ENCODE measurements at places on chromosomes 16 and 17. TPM values are rescaled to one million over a fixed set of nuclear protein-coding genes. Genes with fewer than 3 reads are reported as not detected.

DNA sequence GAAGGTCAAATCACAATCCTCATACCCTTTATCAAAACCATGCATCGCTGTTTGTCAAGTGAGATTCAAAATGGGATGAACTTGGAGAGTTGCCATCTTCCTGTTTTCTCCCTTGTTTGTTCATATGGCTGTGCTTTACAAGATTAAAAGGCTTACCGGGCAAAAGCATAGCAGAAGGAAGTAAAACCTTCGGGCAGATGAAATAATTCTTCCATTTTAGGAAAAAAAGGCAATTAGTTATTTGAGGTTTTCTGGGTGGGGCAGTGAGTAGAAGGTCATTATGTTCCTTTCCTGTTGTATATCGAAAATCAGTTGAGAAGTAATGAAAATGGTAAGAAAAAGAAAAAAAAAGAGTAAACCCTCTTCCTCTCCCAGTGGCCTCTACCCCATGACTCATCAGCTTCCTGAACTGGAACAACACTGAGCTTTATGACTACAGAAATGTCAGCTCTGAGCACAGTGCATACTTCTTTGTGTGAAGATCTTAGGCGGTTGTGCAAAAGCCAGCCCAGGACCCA is 369.2 kb downstream of the CDH13 start:
- H3K36me3 ChIP-seq, result no peaks in the 10 kb centered on the region
- peak overlapping the region; percentile 96 for H3K27ac ChIP-seq
- DNase-seq, result peak; percentile 77
- no peaks in the 10 kb centered on the region for H3K27me3 ChIP-seq
- H3K4me3 ChIP-seq, result peak overlapping the region; percentile 54

DNA sequence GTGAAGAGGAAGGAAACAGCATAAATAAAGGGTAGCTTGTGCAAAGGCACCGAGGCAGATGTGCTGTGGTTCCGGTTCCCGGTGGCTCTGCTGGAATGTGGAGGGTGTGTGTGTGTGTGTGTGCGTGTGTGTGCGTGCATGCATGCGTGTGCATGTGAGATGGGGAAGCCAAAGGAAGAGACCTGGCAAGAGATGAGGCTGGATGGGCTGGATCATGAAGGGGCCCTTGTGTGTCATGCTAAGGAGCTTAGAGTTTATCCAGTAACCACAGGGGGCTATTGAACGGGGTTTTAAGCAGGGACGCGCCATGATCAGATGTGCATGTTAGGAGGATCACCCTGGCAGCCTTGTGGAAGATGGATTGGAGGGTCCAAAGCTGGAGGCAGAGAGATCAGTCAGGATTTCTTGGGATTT is 8.3 kb downstream of the WSCD1 start:
- H3K4me3 ChIP-seq, result peak overlapping the region; percentile 41
- H3K27ac ChIP-seq, result peak overlapping the region; percentile 100
- H3K4me1 ChIP-seq, result peaks cover 72% of the 10 kb centered on the region
- peaks cover 18% of the 10 kb centered on the region for H3K36me3 ChIP-seq
- no peaks in the 10 kb centered on the region for H3K27me3 ChIP-seq

Gene KRTAP2-2
- total RNA-seq, result not detected

Gene SECTM1
- 0.36 TPM for total RNA-seq

Gene NPIPB2
- 2.6 TPM for total RNA-seq

Gene PLCG2
- total RNA-seq, result 0.45 TPM

GRCh38 chr17:11077673-11078072 is 163.3 kb upstream of the SHISA6 start:
- H3K4me1 ChIP-seq, result no peaks in the 10 kb centered on the region
- no peaks in the 10 kb centered on the region for H3K36me3 ChIP-seq
- DNase-seq, result no peak
- H3K4me3 ChIP-seq, result no peak overlapping the region
- H3K27ac ChIP-seq, result no peak overlapping the region

- H3K4me3 ChIP-seq, result no peak overlapping the region
- H3K27me3 ChIP-seq, result no peaks in the 10 kb centered on the region
- H3K27ac ChIP-seq, result peak overlapping the region; percentile 31
- peaks cover 33% of the 10 kb centered on the region for H3K4me1 ChIP-seq
- peak; percentile 43 for DNase-seq
Observed at GRCh38 chr16:84603140-84603816, 14.6 kb downstream of the COTL1 start.

DNA sequence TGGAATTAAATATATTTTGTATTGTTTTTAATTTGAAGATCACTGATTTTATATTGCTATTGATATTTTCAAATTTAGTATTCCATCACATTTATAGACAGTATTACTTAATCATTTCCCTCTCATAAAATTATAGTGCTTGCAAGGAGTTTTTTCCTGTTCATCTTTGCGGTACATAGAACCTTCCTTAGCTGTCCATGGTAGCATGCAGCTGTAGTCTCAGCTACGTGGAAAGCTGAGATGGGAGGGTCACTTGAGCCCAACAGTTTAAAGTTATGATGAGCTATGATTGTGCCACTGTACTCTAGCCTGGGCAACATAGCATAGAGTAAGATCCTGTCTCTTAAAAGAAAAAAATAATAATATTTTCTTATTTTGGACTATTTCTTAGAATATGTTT is 215.8 kb upstream of the CHMP6 start:
- H3K4me3 ChIP-seq, result no peak overlapping the region
- peaks cover 28% of the 10 kb centered on the region for H3K4me1 ChIP-seq
- H3K27me3 ChIP-seq, result no peaks in the 10 kb centered on the region
- no peak overlapping the region for H3K27ac ChIP-seq

DNA sequence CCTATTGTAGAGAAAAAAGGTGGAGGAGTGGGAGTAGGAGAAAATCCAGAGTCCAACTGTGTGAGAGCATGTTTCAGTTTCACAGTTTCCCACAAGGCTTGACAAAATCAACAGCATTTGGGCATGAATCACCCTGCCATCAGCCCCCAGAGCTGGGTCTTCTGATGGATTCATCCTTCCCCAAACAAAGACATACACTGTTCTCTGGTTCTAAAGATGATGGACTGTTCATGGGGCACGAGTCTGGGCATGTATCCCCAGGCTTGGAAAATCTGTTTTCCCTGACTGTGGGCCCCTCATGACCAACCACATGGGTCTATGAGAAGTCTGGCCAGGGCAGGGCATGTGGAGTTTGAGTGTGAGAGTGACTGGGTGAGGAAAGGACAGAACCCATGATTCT is 210.4 kb upstream of the IRX5 start:
- no peak overlapping the region for H3K27ac ChIP-seq
- no peak overlapping the region for H3K4me3 ChIP-seq
- no peaks in the 10 kb centered on the region for H3K27me3 ChIP-seq
- no peak for DNase-seq
- H3K4me1 ChIP-seq, result no peaks in the 10 kb centered on the region
- H3K36me3 ChIP-seq, result no peaks in the 10 kb centered on the region

Gene KRTAP9-2
- not detected for total RNA-seq

DNA sequence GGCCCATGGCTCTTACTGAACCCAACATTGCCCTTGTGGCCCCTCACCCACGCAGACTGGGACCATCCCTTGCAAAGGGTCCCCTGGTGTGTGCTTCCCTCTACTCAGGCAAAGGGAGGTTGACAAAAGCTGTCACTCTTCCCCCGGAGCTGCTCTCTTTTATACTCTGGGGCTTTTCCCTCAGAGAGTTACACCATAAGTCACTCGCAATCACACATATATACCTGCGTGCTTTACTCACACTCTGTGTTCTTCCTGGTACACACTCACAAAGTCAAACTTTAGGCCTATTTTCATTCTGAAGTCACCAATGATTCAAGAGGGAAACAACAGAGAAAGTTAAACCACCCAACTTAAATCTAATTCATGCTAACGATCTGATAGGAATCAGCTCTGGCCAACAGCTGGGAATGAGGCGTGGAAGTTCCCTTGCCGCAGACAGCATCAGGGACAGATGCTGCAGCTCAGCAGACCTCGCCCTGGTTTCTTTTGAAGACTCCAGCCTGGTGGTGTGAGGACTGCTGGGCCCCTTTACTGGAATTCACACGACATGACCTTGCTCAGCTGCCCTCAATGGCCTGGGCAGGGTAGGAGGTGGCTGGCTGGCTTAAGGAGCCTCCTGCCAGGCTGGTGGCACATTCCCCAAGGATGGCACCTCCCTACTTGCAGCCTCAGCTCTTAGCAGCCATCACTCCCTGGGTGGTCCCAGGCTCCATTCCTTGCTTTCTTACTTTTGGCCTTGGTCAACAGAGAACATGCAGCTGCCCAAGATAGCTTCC is 27.3 kb downstream of the HIC1 start:
- DNase-seq, result peak; percentile 87
- H3K27ac ChIP-seq, result peak overlapping the region; percentile 89
- peaks cover 46% of the 10 kb centered on the region for H3K4me1 ChIP-seq
- H3K27me3 ChIP-seq, result no peaks in the 10 kb centered on the region
- H3K4me3 ChIP-seq, result no peak overlapping the region

DNA sequence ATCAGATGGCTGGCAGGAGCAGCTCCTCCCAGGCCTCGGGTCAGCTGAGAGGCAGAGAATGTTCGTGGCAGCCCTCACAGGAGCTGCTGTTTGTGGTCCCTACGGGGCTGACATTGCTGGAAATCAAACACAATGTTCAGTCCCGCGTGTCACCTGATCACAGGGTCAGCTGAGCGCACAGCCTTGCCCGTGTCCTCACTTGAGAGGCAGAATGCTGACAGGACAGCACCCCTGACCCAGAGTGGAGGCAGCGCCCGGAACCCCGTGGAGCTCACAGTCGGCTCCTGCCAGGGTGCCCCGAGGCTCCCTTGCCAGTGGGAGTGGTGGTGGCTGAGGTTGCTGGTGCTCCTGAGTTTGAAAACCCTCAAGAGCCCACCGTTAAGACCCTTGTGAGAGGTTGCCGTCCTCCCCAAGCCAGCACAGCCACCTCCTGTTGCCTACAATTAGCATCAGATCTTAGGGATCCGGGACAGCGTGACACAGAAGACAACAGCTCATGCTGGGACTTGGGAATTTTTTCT is 3.6 kb upstream of the CHMP6 start:
- peak; percentile 71 for DNase-seq
- H3K36me3 ChIP-seq, result no peaks in the 10 kb centered on the region
- H3K4me1 ChIP-seq, result peaks cover 24% of the 10 kb centered on the region
- H3K4me3 ChIP-seq, result no peak overlapping the region
- peaks cover 28% of the 10 kb centered on the region for H3K27me3 ChIP-seq

DNA sequence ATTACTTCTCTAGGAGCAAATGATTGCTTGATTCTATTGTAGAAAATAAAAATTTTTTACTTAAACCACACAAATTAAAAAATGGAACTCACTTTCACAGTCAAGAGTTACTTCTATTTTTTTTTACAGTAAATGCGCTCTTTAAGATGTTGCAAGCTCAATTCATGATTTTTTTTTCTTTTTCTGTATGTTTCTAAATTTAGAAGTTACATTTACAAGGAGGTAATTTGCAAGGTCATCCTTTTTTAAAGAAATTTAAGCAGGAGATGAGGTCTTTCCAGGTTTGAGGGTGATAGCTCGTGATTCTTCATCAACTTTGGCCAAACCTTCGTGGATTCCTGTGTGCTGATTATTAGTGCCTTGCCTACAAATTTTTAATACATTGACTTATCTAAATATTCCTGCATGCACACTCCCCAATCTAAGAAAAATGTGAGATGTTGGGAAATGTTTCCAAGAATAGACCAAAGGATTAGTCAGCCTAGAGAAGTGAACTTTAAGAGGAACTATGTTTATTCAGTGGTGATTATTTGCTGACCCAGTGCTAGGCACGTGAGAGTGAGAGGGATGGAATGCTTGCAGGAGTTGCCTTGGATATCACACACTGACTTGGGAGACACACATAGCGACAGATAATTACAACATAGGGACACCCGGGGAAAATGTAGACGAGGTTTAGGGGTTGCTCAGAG is 429.8 kb downstream of the MAF start:
- no peaks in the 10 kb centered on the region for H3K27me3 ChIP-seq
- no peaks in the 10 kb centered on the region for H3K36me3 ChIP-seq
- H3K4me1 ChIP-seq, result no peaks in the 10 kb centered on the region
- no peak overlapping the region for H3K4me3 ChIP-seq
- H3K27ac ChIP-seq, result no peak overlapping the region

Gene CCL7
- not detected for total RNA-seq

Gene SULT1A1
- 1.8 TPM for total RNA-seq

Gene GP2
- not detected for total RNA-seq

GRCh38 chr17:76080768-76081287 is 1.8 kb downstream of the ZACN start:
- H3K4me1 ChIP-seq, result peaks cover 13% of the 10 kb centered on the region
- peaks cover 13% of the 10 kb centered on the region for H3K36me3 ChIP-seq
- H3K27ac ChIP-seq, result no peak overlapping the region
- H3K4me3 ChIP-seq, result no peak overlapping the region
- peaks cover 4% of the 10 kb centered on the region for H3K27me3 ChIP-seq

Gene NAGS
- 1.9 TPM for total RNA-seq

DNA sequence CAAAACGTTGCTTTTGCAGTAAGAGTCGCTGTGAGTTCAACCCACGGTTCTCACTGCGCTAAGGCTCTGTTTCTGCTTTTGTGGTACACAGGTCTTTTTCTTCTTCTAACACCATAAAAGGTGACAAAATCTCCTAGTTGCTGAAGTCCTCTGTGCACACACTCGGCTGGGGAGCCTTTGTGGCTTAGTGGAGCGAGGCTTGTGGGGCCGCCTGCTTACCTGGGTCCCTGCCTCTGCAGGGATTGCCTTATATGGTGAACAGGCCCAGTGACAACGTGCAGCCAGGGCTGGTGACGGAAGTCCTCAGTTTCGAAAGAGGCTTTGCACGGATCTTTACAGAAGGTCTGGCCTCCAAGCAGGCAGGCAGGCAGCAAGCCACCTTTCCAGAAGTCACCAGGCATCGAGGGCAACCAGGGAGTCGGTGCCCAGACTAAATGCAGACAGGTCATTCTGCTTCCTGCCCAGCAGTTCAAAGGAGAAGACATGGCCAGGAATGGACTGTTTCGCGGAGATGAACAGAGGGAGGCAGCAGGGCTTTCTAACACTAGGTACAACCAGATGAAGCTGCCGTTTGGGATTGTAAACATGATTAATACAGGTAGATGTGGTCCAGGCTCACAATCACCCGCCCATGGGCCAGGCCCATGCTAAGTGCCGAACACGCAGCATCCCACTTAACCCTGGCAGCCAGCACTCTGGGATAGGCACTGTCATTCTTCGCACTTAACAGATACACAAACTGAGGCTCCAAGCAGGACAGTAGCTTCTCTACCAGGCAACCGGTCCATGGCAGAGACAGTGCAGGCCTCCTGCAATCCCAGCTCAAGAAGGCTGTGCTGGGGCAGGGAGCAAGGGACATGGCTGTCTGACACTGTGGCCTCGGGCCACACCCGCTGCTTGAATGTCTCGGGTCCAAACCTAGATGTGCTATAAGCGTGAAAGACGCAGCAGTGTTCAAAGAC is 10.7 kb upstream of the MEAK7 start:
- H3K36me3 ChIP-seq, result no peaks in the 10 kb centered on the region
- H3K27me3 ChIP-seq, result no peaks in the 10 kb centered on the region
- DNase-seq, result no peak
- no peak overlapping the region for H3K4me3 ChIP-seq
